Activated CD4-positive, alpha-beta T cell treated with anti-CD3 and anti-CD28 coated beads, Interleukin-10, Interleukin-2, amounts not matched to agents 100 ng/mL and 50 ng/mL, durations not matched to agents 16 hours and 8 hours (primary cell): ENCODE measurements at places on chromosomes 6 and 20.

DNA sequence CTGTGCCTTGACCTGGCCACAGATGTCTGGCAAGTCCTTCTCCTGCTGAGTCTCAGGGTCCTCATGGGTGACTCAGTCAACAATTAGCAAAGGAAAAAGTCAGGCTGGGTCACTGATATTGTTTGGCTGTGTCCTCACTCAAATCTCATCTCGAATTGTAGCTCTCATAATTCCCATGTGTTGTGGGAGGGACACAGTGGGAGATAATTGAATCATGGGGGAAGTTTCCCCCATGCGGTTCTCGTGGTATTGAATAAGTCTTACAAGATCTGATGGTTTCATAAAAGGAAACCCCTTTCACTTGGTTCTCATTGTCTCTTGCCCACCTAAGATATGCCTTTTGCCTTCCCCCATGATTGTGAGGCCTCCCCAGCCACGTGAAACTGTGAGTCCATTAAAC is 45.7 kb downstream of the PREX1 start:
- DNase-seq, result no peak

GRCh38 chr6:155223646-155224451 is 40.0 kb upstream of the CLDN20 start:
- peak; percentile 93 for DNase-seq

DNA sequence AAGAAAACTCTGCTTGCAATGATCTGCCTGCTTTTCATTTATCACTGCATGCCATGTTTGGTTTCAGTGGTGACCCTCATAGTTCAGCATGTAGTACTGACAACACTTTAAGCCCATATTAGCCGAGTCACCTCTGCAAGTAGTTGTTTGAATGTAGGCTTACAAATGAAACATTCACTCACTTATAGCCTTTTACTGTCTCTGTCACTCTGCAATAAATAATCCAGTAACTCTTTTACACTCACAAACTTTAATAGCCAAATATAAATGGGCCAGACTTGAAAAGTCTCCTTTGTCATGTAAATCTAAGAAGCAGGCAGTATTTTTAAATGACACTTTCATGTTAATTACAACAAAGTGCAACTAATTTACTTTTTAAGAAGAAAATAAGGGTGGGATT is 1460.0 kb upstream of the ADGRB3 start:
- no peak for DNase-seq

GRCh38 chr20:18091623-18092022 is 33.9 kb upstream of the OVOL2 start:
- DNase-seq, result no peak

DNA sequence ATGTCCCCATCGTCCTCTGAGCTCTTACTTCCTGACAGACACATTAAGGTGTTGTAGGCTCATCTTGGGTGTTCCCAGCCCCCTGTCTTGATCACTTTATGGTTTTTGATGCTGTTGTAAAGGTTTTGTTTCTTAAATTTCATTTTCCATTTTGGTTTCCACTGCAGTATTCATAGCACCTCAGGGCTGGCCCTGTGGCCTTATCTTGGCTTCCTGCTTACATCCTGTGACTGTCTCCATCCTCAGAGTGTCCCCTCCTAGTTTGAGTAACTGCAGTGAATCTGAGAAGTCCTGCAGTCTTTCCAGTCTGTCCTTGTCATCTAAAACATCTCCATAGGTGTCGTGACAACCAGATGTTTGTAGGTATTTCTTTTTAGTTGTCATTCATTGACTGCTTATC is 50.9 kb downstream of the JARID2 start:
- DNase-seq, result peak; percentile 84

DNA sequence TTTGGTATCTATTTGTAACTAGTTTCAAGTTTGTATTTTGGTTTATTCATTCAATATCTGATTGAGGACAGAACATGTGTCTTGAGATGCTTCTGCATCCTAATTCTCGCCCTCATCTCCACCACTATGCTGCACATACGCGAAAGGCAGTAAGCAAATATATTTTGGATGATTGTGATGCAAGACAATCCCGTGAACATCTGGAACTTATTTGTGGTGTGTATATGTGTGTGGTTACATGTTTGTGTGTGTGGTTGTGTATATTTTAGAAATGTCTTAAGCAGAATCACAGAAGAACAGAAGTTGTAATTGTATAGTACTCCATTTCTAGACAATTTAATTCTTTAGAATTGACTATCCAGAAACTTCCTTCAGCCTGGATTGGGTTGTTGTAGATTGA is 35.1 kb upstream of the RNF144B start:
- no peak for DNase-seq

GRCh38 chr6:159693128-159693893 is at the start of gene SOD2:
Gene SOD2 (minus strand): TSS chr6:159693241. CDS start chr6:159693167, 74 bp downstream.
- DNase-seq, result peak; percentile 89

DNA sequence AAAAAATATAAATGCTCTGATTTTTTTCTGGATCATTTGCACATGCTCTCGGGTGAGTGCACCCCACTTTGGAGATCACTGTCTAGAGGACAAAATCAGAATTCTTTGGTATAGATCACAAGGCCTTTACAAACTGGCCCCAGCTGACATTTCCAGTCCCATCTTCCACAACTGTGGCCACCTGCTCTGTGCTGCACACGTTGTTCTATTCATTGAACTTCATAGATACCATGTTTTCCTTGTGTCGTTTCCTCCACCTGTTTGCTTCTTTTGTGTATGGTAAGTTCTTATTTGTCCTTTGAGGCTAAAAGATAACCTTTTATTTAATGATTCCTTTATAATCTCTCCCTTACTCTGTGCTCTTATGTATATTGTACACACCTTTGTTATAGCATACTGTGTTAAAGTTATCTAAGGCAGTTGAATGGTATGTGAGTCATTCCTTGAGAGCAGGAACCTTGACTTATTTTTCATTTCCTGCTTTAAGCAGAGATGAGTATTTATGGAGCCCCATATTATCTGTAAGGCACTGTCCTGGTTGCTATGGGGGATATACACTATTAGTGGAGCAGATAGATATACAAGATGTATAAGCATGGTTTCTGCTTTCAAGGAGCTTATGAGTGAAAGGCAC is 12.0 kb upstream of the SLC17A5 start:
- DNase-seq, result peak; percentile 67

DNA sequence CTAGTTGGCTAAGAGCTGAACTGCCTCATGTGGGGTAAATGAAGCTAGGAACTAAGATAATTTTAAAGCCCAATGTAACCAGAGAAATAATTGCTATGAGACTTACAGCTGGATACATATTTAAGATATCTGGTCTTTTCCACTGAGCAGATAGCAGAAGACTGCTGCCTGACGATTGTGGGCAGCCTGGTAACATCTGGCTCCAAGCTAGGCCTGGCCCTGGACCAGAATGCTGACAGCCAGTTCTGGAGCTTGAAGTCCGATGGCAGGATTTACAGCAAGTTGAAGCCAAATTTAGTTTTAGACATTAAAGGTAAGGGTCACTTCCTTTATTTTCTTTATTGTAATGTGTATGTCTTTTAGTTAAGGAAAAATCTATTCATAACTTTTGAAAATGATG is 65.7 kb downstream of the RTN4IP1 start:
- DNase-seq, result no peak

GRCh38 chr6:45663251-45664221 is 285.8 kb upstream of the SUPT3H start:
- DNase-seq, result peak; percentile 66

DNA sequence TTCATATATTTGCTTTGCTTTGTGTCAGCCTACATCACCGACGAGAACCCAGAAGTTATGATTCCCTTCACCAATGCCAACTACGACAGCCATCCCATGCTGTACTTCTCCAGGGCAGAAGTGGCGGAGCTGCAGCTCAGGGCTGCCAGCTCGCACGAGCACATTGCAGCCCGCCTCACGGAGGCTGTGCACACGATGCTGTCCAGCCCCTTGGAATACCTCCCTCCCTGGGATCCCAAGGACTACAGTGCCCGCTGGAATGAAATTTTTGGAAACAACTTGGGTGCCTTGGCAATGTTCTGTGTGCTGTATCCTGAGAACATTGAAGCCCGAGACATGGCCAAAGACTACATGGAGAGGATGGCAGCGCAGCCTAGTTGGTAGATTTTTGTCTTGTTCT is 28.5 kb downstream of the DSE start:
- DNase-seq, result no peak

- DNase-seq, result no peak
Observed at GRCh38 chr6:30075790-30076732, 492 bp upstream of the RNF39 start.

- DNase-seq, result no peak
Observed at GRCh38 chr6:26278536-26278935, 86.5 kb upstream of the BTN3A2 start.

GRCh38 chr6:105014954-105015353 is 58.0 kb downstream of the LIN28B start:
- no peak for DNase-seq

DNA sequence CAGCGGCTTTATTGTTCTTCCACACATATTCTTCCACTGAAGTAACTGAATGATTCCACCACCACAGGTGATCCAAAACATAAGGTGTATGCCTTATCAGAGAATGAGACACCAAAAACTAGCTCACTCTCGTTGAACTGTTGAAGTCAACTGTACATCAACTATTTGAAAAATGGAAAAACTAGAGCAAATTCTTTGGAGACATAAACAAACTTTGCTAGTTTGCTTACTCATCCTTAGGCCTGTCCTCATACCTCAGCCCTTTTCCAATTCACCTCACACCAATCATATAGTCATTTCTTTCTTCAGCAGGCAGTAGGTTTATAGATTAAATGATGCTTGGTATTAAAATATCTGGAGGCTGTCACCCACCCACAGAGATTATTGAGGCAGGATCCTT is 77.1 kb upstream of the RNF217 start:
- DNase-seq, result no peak

DNA sequence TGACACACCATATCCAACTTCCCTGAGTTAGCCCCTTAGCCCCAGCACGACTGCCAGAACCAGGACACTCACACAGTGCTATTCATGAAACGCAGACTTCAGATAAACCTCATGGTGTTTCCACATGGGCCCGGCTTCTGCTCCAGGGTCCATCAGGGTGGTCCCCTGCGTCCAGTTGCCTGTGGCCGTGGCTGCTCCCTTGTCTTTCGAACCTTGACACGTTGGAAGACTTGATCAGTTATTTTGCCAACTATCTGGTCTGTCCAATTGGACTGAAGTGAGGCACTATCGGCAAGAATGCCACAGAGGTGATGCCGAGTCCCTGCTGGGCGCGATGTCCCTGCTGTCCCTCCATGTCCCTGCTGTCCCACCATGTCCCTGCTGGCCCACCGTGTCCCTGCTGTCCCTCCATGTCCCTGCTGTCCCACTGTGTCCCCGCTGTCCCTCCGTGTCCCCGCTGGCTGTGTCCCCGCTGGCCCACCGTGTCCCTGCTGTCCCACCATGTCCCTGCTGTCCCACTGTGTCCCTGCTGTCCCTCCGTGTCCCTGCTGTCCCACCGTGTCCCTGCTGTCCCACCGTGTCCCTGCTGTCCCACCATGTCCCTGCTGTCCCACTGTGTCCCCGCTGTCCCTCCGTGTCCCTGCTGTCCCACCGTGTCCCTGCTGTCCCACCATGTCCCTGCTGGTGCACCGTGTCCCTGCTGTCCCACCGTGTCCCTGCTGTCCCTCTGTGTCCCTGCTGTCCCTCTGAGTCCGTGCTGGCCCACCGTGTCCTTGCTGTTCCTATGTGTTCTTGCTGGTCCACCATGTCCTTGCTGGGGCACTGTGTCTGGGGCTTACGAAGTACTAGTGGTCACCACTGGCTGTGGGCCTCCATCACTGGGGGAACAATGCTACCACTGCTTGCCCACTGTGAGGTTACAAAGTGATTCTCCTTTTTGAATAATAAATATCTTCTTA is 251.4 kb downstream of the DLL1 start:
- no peak for DNase-seq

DNA sequence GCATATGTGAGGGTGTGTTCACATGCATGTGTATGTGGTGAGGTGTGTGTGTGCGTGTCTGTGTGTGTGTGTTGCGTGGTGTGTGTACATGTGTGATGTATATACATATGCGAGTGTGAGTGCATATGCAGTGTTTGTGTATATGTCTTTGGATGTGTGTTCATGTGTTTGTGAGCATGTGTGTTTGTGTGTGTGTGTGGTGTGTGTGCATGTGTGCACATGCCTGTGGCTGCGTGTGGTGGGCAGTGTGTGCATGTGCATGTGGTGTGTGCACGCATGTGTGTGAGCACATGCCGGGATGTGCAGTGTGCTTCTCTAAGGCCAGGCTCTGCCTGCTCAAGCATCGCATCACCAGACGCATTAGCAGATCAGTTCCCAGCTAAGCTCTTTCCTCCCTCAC is 5.7 kb downstream of the THBS2 start:
- no peak for DNase-seq

DNA sequence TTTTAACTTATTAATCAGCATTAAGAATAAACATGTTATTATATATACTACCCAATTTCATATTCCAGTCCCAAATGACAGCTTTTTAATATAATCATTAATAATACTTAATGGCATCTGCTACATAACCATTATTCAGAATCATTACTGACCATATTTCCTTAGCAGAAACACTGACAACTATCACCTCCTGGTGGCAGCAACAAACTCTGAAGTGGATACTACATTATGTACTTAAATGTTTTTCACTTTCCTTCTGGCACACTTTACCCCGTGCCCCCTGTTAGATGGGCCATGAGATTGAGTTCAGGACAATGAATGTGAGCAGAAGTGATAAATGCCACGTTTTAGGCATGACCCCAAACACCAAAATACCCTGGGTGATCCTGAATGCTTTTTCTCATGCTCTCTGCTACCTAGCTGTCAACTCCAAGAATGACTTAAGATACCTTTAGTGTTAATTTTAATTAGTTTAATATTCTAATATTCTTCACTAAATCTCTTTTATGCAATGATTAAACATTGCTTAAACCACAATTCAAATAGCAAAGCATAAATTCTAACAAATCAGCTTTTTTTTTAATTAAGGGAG is 77.1 kb downstream of the LMBRD1 start:
- DNase-seq, result peak; percentile 4

DNA sequence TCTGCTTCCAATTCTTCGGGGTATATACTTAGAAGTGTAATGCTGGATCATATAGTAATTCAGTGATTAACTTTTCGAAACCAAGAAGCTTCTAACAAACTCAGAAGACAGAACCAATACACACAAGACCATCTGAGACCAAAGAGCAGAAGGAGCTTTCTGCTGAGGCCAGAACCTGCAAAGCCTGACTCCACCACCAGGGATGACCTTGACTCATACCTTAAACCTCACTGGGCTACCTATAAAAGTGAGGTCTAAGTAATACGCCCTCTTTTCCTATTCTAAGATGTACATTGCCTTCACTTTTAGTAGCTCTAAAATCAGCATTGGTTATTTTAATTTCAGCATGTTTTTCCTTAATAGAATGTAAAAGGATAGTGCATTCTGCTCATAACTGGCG is 84.8 kb downstream of the FOXF2 start:
- DNase-seq, result no peak
